ENCODE measurements at places on chromosomes 3 and 15. TPM values are rescaled to one million over a fixed set of nuclear protein-coding genes. Genes with fewer than 3 reads are reported as not detected.

GRCh38 chr3:100865442-100865841 lies 127.8 kb downstream of the ABI3BP start:
- no peak for DNase-seq

GRCh38 chr3:182698078-182698477 lies 95.2 kb upstream of the ATP11B start:
- DNase-seq, result no peak

DNA sequence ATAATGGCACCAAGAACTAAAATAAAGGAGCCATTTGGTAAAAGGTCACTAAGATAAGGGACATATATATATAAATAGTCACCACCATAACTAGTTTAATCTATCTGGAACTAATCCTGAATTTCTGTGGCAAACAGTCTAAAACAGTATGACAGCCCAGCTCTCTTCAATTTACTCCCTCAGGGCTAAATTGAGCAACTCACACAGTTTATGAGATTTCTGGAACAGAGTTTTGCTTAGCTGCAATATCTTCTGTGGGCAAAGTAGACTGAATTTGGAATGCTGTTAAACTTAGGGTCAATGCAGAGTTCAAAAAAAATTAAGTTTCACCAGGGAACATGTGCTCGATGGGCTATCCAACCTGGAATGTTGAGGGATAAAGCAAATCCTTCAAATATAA lies 70.1 kb upstream of the VEPH1 start:
- no peak for DNase-seq

Gene ZNF770
- total RNA-seq, result 4.2 TPM

Gene HCN4
- total RNA-seq, result not detected

GRCh38 chr3:65400899-65401298 lies 637.8 kb downstream of the MAGI1 start:
- no peak for DNase-seq
